Vein endothelial cell (primary cell): ENCODE measurements at places on chromosomes 1 and 21. TPM values are rescaled to one million over a fixed set of nuclear protein-coding genes. Genes with fewer than 3 reads are reported as not detected.

The COPA gene
- total RNA-seq = 213 and 223 TPM in 2 replicates

The ATAD3C gene
- not detected in 2 replicates for total RNA-seq

The RUNX3 gene
- not detected in 2 replicates for total RNA-seq

The MPL gene
- total RNA-seq = under 0.01 and 0.10 TPM in 2 replicates

The SH2D2A gene
- 0.33 TPM in 1 of 2 replicates, not detected in the other for total RNA-seq

The HES5 gene
- under 0.01 TPM in 1 of 2 replicates, not detected in the other for total RNA-seq

The FAM3B gene
- total RNA-seq = not detected in 2 replicates

The RXRG gene
- not detected in 2 replicates for total RNA-seq

The IGSF9 gene
- not detected in 2 replicates for total RNA-seq

The KDF1 gene
- total RNA-seq = not detected in 2 replicates
